ENCODE measurements at places on chromosomes 4 and X.
A peak's percentile ranks its signal among the peaks of the same experiment; 100 is the strongest.

DNA sequence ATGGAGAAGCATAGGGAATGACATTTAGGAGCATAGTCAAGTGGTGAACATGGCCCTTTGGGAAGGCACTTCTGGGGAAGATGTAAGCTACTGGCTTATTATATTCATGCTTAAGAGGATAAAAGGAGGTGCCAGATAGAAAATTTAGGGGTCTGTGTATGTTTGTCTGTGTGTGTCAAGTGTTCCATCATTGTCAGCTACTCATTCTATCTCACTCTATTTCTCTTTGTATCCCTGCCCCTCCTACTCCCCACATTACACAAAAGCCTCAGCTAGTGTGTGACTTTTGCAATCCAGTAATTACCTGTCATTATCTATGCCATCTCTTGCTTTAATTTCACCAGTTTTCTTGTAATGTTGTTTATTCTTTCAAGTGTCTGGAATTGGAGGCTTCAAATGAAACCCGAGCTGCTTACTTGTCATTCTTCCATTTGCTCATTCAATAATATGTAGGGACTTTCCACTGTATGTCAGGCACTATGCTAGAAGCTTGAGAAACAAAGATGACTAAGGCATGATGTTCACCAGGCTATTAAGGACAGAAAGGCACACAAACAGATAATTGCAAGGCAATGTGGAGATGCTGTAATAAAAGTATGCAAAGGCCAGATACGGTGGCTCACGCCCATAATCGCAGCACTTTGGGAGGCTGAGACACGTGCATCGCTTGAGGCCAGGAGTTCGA lies 229.8 kb upstream of the TEX13C start:
- no peak for DNase-seq

DNA sequence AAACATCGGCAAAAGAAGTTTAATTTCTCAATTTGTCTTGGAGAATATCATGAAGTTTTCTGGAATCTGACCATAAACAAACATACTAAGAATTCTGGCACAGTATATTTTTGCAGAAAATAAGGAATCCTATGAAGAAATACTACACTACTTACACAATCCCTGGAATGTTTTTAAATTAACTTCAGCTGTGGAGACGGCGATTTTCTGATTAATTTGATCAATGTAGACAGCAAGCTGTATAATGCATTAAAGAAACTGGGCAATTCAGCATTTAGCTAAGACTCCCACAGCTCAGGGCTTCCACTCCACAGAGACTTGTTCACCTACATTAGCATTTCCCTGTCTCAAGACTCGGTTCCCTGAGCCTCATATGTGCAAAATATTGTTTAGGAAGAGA lies 12.2 kb downstream of the EGFL6 start:
- no peak for DNase-seq

- DNase-seq = peak; percentile 8
Observed at GRCh38 chr4:151276787-151277562, at the start of gene PRSS48. Gene PRSS48, plus strand, starts transcription at chr4:151277161. Its CDS starts 12 bp downstream, at chr4:151277173.

GRCh38 chr4:176153124-176153523 lies 42.3 kb downstream of the SPATA4 start:
- DNase-seq = no peak

DNA sequence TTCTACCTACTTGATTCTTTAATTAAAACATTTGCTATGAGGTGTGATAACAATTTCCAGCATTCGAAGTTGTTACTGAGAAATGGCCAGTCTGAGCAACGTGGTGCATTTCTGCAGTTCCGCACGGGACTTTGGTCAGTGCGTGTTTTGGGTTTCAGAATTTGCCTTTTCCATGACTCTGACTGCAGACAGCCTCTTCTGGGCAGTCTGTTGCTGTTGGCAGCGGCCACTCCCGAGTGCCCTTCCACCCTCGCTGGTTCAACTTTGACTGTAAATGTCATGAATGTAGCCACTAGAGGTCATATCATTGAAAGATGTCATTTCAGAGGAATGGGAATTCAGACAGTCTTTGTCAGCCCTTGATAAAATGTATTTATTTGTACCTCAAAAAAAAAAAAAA lies 53.6 kb downstream of the NOP14 start:
- no peak for DNase-seq

GRCh38 chr4:94536049-94536448 lies 84.3 kb downstream of the PDLIM5 start:
- DNase-seq = no peak

- no peak for DNase-seq
Observed at GRCh38 chr4:169818063-169818679, 60.4 kb upstream of the HPF1 start.
